ENCODE measurements at places on chromosomes 1 and 21.

DNA sequence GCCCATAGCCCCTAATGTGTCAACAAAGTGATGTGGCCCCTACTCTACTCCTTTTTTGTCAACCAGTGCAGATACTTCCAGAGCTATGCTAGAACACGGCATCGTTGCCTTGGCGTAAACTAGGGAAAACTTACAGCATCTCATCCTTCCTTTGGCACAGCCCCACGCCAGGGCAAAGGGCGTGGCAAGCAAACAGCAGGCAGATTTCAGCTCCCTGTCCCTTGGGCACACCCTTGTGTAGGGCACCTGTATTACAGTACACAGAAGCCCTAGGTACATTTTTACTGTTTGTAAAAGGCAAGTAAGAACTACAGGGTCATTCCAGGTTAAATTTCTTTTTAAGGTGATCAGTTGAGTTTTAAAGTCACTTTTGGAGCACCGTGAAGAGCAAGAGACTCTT is 29.3 kb downstream of the PRDX6 start:
- DNase-seq, result no peak

DNA sequence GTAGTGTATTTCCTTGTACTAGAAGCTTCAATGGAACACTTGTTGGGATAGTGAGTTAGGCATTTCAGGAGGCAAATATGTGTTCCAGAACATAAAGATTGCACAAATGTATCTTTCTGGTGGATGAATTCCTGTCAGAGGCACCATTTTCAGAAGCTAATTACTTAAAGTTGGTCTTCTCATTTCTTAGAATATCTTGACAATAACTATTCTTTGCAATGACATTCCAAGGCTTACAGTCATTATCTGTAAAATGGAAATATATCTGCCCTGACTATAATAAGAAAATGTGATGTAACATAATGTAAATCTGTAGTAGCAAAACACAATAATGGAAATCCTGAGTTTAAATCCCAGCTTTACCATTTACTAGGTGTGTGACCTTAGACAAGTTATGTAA is 2.7 kb downstream of the VCAM1 start:
- no peak for DNase-seq

- no peak for DNase-seq
Measured at GRCh38 chr1:35369922-35370671, 101.6 kb downstream of the ZMYM4 start.

DNA sequence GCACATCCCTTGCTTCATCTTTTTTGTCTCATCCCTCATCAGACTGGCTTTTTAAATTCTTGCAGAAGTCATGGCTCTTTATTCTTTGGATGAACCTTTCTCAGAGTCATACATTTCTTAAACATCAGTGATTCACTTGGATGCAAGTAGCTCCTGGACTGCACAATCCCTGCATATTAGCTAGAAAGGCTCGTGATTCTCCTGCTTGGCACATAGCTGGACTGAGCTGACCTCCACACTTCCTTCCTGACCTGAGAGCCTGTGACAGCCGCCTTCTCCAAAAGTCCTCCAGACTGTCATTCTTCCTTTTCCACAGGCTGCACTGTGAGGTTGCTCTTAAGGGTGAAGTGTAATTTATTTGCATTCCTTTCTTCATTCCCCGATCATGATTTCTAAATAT is 109.4 kb downstream of the RGL1 start:
- no peak for DNase-seq

DNA sequence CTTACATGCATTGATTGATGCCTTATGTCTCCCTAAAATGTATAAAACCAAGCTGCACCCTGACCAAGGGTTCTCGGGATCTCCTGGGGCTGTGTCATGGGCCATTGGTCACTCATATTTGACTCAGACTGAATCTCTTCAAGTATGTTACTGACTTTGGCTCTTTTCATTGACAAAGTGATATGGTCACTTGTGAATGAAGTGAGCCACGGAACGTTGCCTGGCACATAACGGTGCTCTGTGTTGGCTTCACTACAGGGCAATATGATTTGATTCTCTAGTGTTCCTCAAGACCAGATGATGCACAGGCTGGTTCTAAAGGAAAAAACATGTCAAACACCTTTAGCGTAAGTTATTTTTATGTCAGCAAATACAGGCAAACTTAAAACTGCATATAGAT is 11.4 kb upstream of the IL10RB start:
- no peak for DNase-seq

DNA sequence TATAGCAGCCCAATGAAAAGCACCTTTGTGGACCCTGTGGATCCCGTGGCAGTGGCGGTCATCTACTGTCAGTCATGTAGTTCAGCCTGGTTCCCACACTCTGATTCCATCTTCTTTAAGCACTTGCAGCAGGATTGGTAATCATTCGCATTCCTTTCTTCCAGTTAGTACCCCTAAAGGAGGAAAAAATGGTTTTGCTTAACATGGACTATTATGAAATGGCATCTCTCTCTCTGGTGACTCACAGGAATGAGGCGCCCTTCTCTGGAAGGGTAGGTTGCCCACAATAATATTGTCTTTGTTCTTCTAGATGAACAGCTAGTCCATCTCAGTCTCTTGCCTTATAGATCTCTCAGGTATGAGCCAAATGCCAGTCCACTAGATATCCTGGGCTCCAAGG is 127.9 kb upstream of the MROH9 start:
- DNase-seq, result no peak

Measured in left lung (tissue), 14 donors.